ENCODE measurements at places on chromosomes 5 and 9.

- DNase-seq, result no peak
Measured at GRCh38 chr5:28766565-28767158, 1728.3 kb upstream of the CDH9 start.

DNA sequence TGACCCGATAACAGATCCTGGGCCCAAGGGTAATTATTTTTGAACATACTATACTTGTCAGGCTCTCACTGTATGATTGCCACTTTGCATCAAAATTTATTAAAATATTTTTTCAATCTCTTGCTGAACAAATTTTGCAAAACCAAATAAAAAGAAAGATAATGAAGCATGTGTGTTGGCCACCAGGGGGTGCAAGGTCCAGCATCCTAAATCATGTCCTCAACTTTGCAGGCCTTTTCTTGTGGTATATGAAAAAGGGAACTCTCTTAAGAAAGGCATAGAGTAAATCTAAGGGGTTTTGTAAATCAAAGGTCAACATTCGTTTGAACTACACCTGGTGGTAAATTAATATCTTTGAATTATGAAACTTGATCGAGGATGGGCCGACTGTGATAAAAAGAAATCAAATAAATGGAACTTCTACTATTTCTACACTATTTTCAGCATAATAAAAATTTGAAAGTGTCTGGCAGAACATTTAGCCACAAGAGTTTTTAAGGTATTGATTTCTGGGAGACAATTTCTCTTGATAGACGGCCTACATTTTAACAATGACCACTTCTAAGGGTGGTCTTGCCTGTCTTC is 676.5 kb downstream of the DMRTA1 start:
- DNase-seq, result no peak

DNA sequence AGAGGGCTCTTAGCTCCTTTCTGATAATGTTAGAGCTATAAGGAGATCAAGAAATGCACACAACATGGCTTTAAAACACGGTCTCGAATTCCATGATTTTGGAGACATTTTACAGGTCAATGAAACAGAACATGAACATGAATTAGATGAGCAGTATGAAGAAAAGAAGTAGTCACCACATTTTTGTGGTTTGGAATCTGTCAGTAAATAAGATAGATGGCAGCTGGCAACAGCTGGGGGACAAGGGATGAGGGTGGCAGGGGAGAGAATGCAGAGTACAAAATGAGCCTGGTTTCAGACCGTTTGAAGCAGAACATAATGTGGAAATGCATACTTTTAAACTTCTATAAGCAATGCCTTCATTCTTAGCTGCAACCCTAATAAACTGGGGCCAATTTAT is 107.1 kb downstream of the OXCT1 start:
- DNase-seq, result no peak

GRCh38 chr9:117080765-117081390 is 334.0 kb downstream of the ASTN2 start:
- no peak for DNase-seq

DNA sequence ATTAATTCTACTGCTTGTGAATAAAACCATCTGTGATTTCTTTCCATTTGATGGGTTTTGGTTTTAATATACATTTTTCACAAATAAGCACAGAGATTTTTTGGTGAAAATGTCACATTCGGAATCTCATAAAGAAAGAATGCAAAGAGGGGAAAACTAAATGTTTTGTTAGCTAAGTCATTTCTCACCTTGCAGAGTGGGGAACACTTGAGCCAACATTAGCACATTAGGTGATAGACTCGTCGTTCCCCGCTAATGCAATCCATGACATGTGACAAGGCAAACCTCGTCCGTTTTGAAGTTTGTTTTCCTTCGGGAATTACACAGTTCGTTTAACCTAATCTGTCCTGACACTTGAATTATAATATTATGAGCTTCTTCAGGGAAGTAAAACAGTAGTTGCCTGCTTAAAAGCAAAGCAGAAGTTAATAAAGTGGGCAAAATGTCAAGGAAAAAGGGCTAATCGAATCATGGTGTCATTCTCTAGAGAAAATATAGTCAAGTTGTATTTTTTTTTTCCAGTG is 95.8 kb upstream of the LMX1B start:
- no peak for DNase-seq

- no peak for DNase-seq
Measured at GRCh38 chr5:150431574-150431973, 18.0 kb downstream of the RPS14 start.

DNA sequence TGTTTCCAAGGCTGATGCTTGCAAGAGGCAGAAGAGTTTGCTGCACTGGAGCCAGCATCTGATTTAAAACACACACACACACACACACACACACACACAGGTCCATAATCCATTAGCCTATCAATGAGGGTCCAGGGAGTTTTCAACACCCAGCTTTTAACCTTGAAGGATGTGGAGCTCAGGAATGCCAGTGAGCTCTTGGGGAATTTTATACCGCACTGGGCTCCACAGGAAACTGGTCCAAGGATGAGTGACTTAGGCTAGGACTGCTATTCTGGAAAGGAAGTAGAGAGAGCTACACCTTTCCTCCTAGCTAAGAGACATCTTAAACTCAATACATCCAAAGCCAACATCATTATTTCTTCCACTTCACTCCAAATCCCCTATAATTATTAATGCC is 942 bp upstream of the NRG2 start:
- DNase-seq, result no peak

DNA sequence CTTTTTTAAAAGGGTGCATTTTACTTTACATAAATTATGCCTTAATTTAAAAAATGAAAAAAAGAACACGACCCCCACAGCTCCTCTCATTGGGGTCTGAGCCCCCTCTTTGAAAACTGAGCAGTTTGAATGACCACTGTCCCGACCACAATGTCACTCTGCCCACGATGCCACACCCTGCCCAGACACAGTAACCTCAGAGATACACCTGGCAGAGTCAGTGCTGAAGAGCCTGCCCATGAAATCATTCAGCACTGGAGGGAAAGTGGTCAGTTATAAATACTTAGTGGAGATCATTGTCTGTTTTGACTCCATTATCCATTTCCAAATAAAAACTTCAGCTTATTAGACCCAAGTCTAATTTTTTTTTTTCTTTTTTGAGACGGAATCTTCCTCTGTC is 49.3 kb downstream of the DNAJC21 start:
- DNase-seq, result no peak

- DNase-seq, result no peak
Measured at GRCh38 chr5:21195145-21195544, 1207.1 kb upstream of the CDH18 start.

DNA sequence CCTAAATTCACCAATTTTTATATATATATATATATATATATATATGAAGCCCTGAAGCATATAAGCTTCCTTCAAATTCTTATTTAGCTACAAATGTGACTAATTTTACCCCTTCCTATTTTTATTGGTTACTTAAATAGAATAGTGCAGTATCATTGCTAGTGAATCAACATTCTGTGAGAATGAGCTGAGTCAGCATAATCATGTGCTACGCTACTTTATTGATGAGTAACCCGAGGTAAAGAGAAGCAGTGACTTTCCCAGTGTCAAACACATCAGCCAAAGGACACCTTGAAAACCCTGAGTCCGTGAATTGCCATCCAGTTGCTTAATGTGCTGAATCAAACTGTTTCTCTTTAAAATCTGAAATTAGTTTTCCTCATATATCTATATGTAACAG is 546.2 kb downstream of the DMRTA1 start:
- no peak for DNase-seq

DNA sequence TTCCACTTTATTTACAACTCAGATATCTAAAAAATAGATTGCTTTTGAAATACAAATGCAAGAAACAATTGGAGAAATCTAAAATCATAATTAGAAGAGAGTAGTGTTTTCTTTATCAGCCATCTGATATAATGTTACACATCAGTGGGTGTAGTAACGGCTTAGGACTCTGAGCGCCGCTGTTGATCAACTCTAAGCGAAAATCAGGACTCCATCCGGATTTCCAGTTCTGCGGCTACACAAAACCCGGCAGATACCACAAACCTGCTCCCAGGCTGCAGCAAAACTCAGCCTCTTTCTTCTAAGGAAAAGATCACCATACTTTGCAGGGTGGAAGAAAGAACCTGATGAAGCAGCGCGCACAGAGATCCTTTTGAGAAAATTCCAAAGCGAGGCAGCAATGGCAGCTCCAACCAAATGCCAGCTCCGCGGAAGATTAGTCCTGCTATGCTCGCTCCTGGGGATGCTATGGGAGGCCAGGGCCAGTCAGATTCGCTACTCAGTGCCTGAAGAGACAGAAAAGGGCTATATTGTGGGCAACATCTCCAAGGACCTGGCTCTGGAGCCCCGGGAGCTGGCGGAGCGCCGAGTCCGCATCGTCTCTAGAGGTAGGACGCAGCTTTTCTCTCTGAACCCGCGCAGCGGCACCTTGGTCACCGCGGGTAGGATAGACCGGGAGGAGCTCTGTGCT is at the start of gene PCDHGA9:
TSS of gene PCDHGA9 (plus strand) at position 226 of the 691 bp plus-strand sequence. CDS start at position 401, 175 bp downstream.
- DNase-seq, result no peak

- DNase-seq, result no peak
Measured at GRCh38 chr9:115923903-115924668, 229.5 kb upstream of the PAPPA start.

Data from activated naive CD4-positive, alpha-beta T cell (primary cell).